ENCODE measurements at places on chromosomes 1 and 21.

DNA sequence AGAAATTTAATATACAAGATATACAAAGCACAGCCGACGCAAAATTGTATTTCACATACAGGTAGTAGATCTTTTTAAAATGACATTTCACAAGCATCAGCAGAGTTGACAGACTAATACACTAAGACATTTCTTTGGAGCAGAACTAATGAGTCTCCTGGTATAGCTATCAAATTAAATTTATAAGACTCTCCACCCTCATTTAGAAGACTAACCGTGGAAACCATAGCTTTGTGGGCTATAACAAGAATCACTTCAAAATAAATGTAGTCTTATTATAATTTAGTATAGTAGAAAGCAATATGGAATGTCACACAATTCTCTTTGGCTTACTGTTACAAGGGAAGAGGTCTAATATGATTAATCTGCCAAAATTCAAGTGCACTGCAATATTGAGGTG is 204.9 kb downstream of the VAV3 start:
- no peak for DNase-seq

DNA sequence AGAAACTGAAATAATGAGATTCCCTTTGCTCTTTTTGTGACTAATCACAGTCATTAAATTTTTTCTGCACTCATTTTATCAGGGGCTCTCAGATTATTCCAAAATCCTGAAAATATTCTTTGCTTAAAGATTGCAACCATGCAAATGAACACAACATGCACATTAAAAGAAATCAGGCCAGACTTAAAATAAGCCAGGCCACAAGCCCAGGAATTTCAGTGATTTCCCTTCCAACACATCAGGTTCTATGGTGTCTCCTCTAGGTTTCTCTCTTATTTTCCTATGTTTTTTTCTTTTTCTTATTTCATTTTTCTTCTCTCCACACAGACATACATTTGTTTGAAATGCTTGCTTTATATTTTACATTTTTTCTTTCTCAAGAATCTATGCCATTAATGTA is 65.3 kb downstream of the NIBAN1 start:
- DNase-seq = no peak

- DNase-seq = no peak
Observed at GRCh38 chr21:42094811-42095210, 23.7 kb downstream of the UMODL1 start.

DNA sequence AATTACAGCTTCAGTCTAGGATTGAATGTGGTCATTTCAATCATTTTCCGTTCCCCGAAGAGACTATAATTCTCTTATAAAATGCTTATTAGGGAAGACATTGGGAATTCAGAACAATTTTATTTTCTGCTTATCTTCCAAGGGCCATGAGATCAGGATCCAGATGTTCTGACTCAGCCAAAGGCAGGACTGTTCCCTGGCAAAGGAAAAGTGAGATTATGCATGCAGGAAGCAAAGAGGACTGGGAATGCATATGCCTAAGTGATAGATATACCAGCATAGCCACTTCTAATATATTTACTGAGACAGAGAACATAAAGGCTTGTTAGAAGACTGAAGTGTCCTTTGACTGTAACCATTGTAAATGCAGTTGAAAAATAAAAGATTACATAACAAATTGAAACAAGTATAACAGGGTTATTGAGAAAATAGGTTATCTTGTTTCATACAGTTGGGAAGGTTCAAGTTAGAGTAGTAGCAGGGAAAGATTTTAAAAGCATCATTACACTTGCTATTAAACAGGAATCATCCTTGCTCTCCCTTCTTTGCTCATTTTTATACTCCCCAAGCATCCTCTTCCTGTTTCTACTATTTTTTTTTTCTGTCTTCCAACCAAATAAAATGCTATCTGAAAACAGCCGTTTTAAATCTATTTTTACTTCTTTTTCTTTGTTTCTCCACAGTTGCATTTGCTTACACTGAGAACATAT is 439.6 kb upstream of the ADAMTS5 start:
- DNase-seq = no peak

- no peak for DNase-seq
Observed at GRCh38 chr1:50346621-50347020, 76.6 kb downstream of the DMRTA2 start.

- no peak for DNase-seq
Observed at GRCh38 chr1:238465449-238465848, 574.7 kb upstream of the ZP4 start.

GRCh38 chr21:29433366-29434059 is 134.8 kb downstream of the BACH1 start:
- no peak for DNase-seq

DNA sequence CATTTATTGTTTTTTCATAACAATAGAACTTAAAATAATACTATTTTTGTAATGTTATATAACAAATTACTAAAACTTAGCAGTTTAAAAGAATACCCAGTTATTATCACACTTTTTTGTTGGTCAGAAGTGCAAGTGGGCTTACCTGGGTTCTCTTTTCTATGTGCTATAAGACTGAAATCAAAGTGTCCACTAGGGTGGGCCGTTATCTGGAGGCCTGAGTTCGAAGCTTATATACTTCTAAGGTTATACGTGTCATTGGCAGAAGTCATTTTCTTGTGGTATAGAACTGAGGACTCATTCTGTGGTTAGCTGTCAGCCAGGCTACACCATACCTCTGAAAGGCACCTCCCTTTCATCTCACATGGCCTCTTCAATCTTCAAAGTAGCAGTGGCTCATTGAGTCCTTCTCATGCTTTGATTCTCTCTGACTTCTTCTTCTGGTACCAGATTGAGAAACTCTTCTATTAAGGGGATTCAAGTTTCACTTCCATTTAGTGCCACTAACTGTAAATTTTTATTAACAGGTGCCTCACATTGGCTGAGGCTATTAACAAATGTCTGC is 414.3 kb downstream of the AMY1C start:
- no peak for DNase-seq

DNA sequence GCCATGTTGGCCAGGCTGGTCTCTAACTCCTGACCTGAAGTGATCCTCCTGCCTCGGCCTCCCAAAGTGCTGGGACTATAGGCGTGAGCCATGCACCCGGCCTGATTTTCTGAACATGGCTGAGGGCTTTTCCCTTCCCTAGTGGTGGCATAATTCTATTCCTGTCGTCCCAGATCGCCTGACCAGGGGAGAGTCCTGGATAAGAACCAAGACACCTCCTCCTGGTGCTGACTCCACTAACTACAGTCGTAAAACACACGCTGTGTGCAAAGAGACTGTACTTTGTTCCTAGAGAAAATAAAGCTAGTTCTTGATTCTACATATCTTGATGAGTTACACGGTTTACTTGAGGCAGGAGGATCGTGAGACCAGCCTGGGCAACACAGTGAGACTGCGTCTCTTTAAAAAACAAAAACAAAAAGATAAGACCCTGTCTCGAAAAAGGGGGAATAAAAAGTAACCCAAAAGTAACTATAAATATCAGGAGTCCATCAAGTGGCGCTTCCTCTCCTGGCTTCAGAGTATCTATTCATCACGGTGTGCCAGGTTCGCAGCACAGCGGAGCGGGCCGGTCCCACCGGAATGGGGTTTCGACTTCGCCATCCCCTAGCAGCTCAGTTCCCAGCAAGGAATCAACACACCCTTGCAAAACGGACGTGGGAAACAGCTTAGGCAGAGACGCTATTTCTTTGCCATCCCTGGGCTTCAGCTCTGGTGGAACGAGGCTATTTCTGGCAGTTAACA is 973 bp downstream of the SDF4 start:
- DNase-seq = peak; percentile 37

DNA sequence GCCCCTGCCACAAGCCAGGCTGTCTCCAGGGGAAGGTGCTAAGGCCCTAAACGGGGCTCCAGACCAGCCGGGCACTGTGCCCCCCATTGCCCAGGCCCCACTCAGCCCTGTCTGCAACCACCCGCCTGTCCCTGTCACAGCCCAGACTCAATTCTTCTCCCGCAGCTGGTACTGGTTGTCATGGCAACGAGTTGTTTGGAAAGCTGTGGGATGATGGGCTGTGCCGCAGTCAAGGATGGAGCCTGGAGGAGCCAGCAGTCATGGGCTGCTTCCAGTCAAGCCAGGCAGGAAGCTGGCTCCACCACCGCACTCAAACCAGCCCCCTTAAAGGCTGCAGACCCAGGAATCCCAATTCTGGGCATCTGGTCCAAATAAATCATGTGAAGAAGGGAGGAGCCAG is 4.2 kb downstream of the SPOCD1 start:
- DNase-seq = peak; percentile 27

Measured in NCI-H526 treated with DMSO at 0.1 percent for 48 hours (cell line).